ENCODE measurements at places on chromosomes 2 and 18.
A peak's percentile ranks its signal among the peaks of the same experiment; 100 is the strongest.

- no peak for DNase-seq
Observed at GRCh38 chr2:69287544-69287943, 99.5 kb downstream of the GFPT1 start.

GRCh38 chr2:218898109-218898878 is 17.6 kb downstream of the WNT10A start:
- peak; percentile 30 for DNase-seq

- no peak for DNase-seq
Observed at GRCh38 chr2:195732574-195732973, 75.5 kb downstream of the SLC39A10 start.

GRCh38 chr2:230661072-230661957 is 51.3 kb upstream of the CAB39 start:
- DNase-seq: no peak

GRCh38 chr2:101401326-101401665 is 14.0 kb upstream of the CREG2 start:
- no peak for DNase-seq

- DNase-seq: no peak
Observed at GRCh38 chr2:195595825-195596224, 61.2 kb upstream of the SLC39A10 start.

DNA sequence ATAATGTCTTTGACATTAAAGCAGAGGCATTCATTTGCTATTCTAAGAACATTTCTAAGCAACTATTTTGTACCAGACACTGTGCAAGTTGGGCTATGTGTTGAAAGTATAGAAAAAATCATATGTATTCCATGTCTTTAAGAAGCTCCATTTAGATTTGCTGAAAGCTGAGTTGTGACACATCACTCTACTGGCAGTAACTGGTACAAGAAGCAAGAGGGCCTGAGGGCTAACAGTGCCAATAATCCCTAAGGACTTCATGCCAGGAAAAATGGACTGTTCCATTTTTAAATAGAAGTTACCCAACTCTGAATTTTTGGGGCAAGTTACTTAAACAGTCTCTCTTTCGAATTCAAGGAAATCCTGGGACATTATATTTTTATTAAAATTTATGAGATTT is 178.7 kb downstream of the SRBD1 start:
- no peak for DNase-seq

DNA sequence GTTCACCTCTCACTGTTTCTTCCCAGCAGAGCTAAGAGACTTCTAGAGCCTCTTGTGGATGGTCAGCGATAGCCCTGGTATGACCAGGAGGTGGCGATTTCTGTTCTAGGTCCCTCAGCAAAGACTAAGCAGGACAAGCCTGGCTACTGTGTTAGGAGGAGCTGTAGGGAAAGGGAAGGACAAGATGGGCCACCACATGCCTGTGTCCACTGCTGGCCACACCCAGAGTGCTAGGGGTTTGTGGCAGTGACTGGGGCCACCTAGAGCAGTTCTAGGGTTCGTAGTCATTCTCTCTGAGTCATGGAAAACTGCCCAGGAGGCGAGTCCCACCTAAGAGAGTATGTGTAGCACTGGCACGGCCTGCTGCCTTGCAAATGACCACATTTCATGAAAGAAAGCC is 179.4 kb downstream of the ALPK2 start:
- no peak for DNase-seq

GRCh38 chr2:215421859-215422461 is 13.9 kb downstream of the FN1 start:
- DNase-seq: no peak

DNA sequence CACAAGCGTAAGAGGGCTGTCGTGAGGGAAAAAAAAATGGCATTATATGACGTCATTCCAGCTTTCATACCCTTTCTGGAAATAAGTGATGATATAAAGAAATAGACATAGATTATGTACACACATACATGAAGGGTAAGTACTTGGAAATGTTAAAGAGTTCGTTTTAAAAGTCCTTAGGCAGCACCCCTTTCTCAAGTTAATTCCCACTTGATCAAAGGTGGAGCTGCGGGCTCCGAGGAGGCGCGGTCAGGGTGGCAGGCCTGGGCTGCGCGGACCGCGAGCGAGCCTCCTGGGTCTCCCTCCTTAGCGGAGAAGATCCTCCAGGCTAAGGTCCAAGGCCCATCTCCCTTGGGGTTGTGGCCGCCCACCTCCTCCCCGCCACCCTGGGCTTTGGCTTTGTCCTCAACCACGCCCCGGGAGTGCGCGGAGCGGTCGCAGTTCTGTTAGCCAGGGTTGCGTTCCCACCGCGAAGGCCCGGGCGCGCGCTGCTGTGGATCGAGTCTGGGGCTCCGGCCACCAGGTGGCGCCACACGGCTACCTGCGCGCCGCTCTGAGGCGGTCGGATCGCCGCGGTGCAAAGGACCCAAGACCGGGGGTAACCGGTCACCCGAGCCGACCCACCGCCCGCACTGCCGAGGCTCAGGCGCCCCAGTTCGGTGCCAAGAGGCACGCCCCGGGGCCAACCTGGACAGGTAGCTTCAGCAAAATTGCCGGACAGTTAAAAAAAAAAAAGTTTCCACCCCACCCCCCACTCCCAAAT is 66.8 kb downstream of the HNRNPLL start:
- DNase-seq: peak; percentile 74

DNA sequence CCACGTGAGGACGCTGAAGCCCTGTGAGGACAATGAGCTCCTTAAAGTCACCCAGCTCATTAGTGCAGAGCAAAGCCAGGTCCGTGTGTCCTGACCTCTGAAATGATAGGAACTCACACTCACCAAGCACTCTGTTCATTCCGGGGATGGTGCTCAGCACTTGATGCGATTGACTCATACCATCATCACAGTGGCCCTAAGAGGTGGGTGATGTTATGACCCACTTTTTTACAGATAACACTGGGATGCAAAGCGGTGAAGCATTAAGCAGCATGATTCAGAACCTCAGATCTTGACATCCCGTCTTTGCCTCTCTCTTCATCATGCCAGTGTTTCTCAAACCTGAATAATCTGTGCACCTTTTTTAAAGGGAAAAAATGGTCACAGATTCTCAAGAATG is 234.8 kb downstream of the ALPK2 start:
- no peak for DNase-seq

DNA sequence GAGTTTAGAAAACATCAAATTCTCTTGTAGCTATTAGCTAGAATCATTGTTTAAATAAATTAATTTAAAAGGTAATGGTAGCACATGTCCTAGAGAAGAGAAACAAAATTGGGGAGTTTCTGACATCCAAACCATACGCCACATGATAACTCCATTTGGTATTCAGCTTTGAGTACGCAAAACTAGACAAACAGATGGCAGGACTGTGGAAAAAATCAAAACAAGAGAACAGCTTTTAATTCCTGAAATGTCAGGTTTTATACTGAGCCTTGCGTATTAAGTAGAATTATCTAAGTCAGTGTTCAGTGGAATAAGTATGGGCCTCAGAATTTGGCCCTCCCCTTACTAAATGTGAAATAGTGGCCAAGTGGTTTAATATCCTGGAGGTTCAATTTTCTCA is 82.4 kb upstream of the PDE1A start:
- no peak for DNase-seq

GRCh38 chr2:68032702-68033101 is 30.1 kb downstream of the C1D start:
- no peak for DNase-seq

DNA sequence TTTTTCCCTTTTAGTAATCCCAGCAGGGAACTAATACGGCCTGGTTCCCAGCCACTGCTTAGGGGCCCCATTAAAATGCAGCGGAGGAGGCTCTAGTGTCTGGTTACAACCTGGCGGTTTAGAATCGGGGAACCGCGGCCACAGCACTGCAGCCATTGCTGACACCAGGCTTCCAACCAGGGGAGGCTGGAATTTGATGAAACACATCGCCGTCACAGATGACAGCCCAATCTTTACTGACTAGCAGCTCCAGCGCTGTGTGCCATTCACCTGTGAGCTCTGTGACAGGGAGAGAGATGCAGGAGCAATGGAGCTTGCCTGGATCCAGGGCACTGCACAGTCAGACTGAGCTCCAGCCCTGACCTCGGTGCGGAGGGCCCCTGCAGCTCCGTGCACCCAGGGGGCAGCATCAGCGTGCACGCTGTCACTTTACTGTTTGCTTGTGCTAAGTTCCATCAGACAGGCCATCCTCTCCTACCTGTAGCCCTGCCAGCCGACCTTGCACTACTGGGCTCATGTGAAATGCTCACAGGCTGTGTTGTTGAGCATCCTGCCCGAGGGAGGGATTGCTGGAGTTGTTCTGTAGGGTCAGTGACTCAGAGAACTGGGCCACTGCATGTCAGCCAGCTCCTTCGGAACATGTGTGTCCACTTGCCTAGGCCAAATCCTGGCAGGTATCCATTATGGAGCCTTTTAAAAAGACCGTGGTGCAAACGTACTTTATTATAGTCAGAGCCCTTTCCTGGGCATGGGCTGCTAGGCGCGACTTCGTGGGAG is 203.5 kb downstream of the SEPTIN10 start:
- DNase-seq: no peak

DNA sequence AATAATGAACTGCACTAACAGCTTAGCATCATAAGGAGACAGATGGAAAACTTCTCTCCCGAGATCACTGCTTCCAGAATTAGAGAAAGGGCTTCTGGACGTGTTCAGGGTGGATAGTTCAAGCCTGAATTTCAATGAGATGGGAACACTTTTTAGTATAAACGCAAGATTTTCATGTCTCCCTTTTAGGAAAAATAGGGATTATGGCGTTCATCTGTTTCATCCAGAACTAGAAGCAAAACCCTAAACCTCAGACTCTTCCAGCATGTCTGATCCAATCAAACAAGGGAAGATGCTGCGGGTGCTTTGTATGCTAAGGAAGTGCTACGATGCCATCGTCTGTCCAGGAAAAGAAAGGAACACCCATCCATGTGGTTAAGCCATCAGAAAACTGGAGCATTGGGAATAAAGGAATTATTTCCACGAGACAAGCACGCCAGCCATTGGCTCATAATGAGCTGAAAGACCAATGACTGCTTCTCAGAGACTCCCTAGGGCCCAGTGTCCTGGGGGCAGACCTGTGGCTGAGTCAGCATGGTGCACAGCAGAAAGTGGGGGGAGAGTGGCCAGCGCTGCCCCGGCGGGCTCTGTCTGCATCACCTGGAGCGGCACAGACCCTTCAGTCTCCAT is 65.9 kb upstream of the AFF3 start:
- DNase-seq: no peak

DNA sequence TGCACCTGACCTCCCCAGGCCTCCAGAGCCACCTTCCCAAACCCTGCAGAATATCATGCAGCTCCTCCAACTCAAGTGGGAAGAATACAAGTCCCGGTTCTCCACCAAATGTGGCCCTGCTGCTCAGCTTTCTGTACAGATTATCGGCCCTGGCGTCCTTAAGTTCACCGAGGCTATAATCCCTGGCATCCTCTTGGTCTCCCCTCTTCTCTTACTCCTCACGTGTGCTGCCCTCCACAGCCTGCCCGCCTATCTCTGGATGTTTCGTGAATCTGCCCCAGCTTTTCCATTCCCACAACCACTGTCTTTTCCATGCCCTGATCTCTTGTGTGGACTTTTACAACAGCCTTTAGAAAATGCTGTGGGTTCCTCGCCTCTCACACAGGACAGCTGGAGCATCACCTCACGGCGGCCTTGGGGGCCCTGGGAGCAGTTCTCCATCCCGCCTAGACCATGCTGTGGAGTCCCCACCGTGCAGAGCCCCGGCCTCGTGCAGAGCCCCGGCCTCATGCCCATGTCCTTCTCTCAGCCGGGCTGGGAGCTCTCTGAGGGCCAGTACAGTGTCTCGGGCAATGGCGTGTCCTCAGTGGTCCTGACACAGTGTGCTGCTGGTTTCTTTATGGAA is 170.3 kb upstream of the PXDN start:
- DNase-seq: no peak

DNA sequence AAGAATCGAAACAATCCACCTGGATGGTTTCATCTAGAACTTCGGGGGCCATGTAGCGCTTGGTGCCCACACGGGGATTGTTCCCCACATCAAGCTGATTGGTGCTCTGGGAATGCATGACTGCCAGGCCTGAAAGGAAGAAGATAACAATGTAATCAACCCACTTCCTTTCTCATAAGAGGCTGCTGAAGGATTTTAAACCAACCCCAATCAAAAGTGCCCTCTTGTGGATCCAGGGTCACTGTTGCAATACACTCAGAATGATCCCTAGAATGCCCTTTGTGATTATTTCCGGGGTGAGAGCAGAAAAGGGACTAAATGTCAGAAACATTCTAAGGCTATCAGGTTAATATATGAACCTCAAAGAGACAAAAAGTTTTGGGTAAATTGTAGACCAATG is 115.2 kb downstream of the ACVR1 start:
- no peak for DNase-seq

DNA sequence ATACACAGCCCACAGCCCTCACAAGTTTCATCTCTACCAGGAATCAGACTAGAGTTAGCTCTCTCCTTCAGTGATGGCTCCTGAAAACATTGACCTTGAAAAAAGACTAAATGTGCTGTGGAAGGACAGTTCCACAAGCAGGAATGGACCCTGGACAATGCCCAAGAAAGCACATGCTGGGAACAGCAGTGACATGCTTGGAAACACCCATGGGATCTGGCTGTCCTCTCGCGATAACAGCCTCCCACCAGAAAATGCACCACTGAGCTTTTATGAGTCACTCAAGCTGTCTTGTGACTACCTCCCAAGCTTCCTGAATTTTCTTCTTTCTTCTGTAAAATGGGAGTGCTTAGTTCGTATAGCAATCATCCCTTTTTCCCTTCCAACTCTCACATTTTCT is 269.2 kb downstream of the LRATD1 start:
- DNase-seq: no peak

DNA sequence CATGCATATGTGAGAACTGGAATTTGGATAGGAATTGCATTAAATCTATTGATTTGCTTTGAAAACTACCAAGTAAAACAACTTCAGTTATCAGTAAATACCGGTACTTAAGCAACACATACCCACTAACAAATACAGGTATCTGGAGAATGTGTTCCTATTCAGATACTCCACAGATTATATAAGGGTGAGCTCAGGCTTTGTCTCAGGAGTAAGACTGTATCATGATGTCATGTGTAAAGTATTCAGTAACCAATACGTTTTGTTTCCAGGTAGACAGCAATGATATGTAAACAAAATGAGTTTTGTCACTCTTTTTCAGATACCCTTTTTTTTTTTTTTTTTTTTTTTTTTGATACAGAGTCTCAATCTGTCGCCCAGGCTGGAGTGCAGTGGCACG is 74.8 kb downstream of the DSC3 start:
- no peak for DNase-seq

DNA sequence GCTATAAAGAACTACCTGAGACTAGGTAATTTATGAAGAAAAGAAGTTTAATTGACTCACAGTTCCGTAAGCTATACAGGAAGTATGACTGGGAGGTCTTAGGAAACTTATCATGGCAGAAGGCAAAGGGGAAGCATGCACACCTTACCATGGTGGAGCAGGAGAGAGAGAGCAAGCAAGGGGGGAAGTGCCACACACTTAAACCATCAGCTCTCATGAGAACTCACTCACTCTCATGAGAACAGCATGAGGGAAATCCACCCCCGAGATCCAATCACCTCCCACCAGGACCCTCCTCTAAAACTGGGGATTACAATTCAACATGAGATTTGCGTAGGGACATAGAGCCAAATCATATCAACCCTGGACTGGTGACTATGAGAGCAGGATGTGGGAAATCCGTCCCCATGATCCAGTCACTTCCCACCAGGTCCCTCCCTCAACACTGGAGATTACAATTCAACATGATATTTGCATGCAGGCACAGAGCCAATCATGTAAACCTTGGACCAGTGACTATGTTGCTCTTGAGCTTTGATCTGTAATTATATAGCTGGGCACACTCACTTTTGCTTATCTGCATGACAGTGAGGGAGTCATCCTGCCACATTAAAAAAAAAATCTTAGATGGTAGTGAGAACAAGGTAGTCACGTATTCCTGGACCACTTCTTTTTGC is 12.9 kb downstream of the ADAM23 start:
- no peak for DNase-seq

- no peak for DNase-seq
Observed at GRCh38 chr2:234761910-234762309, 189.9 kb upstream of the SH3BP4 start.

Measured in NCI-H2081 (cell line).